Lung (tissue), 17 donors: ENCODE measurements at places on chromosomes 3 and 15. TPM values are rescaled to one million over a fixed set of nuclear protein-coding genes. Genes with fewer than 3 reads are reported as not detected.

DNA sequence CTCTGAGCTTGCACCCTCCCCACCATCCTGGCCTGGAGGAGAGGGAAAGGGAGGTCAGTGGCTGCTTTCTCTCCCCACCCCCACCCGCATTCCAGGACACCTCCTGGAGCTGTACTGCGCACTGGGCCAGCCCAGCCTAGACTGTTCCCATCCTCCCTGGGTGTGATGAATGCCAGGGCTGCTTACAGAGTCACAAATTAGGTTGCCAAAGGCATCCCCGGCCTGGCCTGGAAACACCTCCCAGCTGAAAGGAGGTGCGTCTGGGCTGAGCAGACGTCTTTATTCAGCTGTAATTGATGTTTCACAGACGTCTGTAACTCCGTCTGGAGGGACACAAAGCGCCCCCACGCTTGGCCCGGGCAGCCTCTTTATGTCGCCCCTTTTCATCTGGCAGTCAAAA lies 47.6 kb downstream of the RHCG start:
- peaks cover 14% of the 10 kb centered on the region for H3K27me3 ChIP-seq
- DNase-seq = no peak
- no peak overlapping the region for H3K27ac ChIP-seq
- H3K4me3 ChIP-seq = no peak overlapping the region
- no peaks in the 10 kb centered on the region for H3K36me3 ChIP-seq
- no peaks in the 10 kb centered on the region for H3K4me1 ChIP-seq

GRCh38 chr15:51379390-51379789 lies 37.9 kb downstream of the GLDN start:
- H3K27me3 ChIP-seq = no peaks in the 10 kb centered on the region
- H3K4me1 ChIP-seq = peaks cover 3% of the 10 kb centered on the region
- no peaks in the 10 kb centered on the region for H3K36me3 ChIP-seq
- H3K4me3 ChIP-seq = no peak overlapping the region

DNA sequence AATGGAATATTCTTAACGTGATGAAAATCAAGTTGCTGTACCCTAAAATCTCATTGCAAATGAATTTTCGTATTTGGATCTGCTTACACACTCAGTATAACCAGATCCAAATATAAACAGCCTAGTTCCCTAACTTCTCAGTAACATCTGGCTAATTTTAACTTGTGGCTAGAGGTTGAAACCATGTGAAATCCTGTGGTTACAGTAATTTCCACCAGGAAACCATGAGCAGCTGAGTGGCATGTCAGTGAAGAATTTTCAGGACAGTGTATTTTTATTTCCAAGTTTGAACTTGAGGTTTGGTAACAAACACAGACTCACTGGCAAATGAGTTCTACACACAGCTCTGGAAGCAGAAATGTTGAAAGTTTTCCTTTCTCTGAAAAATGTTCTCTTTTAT lies 754.1 kb downstream of the NR2F2 start:
- no peak overlapping the region for H3K27ac ChIP-seq
- no peak overlapping the region for H3K4me3 ChIP-seq
- H3K4me1 ChIP-seq = no peaks in the 10 kb centered on the region
- H3K27me3 ChIP-seq = no peaks in the 10 kb centered on the region

- no peaks in the 10 kb centered on the region for H3K27me3 ChIP-seq
- peak overlapping the region; percentile 75 for H3K27ac ChIP-seq
- peaks cover 32% of the 10 kb centered on the region for H3K4me1 ChIP-seq
- H3K4me3 ChIP-seq = no peak overlapping the region
Observed at GRCh38 chr3:15269091-15269989, 63.0 kb downstream of the SH3BP5 start.

- H3K27me3 ChIP-seq = no peaks in the 10 kb centered on the region
- peaks cover 14% of the 10 kb centered on the region for H3K36me3 ChIP-seq
- no peak overlapping the region for H3K4me3 ChIP-seq
- peaks cover 4% of the 10 kb centered on the region for H3K4me1 ChIP-seq
Observed at GRCh38 chr3:112355307-112355687, 22.3 kb downstream of the CD200 start.

- H3K27ac ChIP-seq = no peak overlapping the region
- no peaks in the 10 kb centered on the region for H3K36me3 ChIP-seq
- H3K4me3 ChIP-seq = no peak overlapping the region
- no peak for DNase-seq
- no peaks in the 10 kb centered on the region for H3K4me1 ChIP-seq
Observed at GRCh38 chr3:10783360-10784351, 32.4 kb upstream of the SLC6A11 start.

GRCh38 chr3:14471016-14471415 lies 68.6 kb downstream of the SLC6A6 start:
- H3K36me3 ChIP-seq = peaks cover 27% of the 10 kb centered on the region
- DNase-seq = no peak
- H3K4me3 ChIP-seq = no peak overlapping the region
- no peaks in the 10 kb centered on the region for H3K4me1 ChIP-seq
- H3K27me3 ChIP-seq = no peaks in the 10 kb centered on the region

GRCh38 chr3:182058488-182058887 lies 346.8 kb downstream of the SOX2 start:
- no peak overlapping the region for H3K4me3 ChIP-seq
- H3K4me1 ChIP-seq = no peaks in the 10 kb centered on the region
- DNase-seq = no peak
- no peak overlapping the region for H3K27ac ChIP-seq
- no peaks in the 10 kb centered on the region for H3K27me3 ChIP-seq

GRCh38 chr3:152589644-152590043 lies 245.3 kb upstream of the P2RY1 start:
- H3K4me1 ChIP-seq = peaks cover 8% of the 10 kb centered on the region
- DNase-seq = no peak
- no peaks in the 10 kb centered on the region for H3K27me3 ChIP-seq
- H3K4me3 ChIP-seq = no peak overlapping the region
- no peaks in the 10 kb centered on the region for H3K36me3 ChIP-seq

GRCh38 chr3:71064956-71065763 lies 518.4 kb downstream of the FOXP1 start:
- no peaks in the 10 kb centered on the region for H3K27me3 ChIP-seq
- no peaks in the 10 kb centered on the region for H3K36me3 ChIP-seq
- peak overlapping the region; percentile 84 for H3K4me3 ChIP-seq
- H3K4me1 ChIP-seq = peaks cover 22% of the 10 kb centered on the region
- H3K27ac ChIP-seq = peak overlapping the region; percentile 97

DNA sequence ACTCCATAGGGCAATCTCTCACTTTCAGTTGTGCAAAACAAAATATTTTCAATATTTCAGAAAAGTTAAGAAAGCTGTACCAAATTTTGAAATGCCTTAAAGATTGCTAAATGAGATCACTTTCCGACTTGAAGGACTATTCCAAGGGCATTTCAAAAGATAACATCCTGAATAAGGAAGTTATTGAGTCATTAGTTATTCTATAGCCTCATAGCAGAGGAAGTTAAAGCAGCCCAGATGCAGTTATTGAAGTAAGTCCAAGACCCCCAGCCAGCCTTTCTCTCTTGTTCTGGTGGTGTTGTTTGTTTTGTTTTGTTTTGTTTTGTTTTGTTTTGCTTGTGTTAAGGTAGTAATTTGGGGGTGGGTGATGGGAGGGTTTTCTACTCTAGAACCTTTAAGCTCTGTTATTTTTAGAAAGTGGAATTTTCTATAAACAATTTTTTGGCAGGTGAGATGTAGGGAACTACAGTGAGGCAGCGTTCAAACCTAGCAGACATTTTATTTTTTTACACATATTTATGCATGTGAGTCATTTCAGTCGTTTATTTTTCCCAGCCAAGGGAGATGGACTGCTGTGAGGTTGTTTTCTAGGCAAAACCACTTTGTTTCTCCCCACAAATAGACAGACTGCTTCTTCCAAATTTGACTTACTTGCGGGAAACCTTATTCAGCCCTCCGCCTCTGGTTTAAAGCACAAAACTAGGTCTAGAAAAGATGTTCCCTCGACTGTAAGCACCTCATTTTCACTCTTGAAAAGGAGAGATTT lies 216.3 kb upstream of the ARPP21 start:
- no peaks in the 10 kb centered on the region for H3K27me3 ChIP-seq
- H3K27ac ChIP-seq = no peak overlapping the region
- H3K36me3 ChIP-seq = no peaks in the 10 kb centered on the region
- no peak overlapping the region for H3K4me3 ChIP-seq

- H3K36me3 ChIP-seq = peaks cover under 1% of the 10 kb centered on the region
- peak overlapping the region; percentile 97 for H3K27ac ChIP-seq
Observed at GRCh38 chr3:122795674-122796195, 866 bp downstream of the SLC49A4 start.

GRCh38 chr3:159816512-159816911 lies 172.1 kb upstream of the IL12A start:
- H3K27ac ChIP-seq = no peak overlapping the region
- no peaks in the 10 kb centered on the region for H3K27me3 ChIP-seq
- H3K4me3 ChIP-seq = no peak overlapping the region

GRCh38 chr3:173732237-173732636 lies 334.7 kb downstream of the NLGN1 start:
- H3K27me3 ChIP-seq = no peaks in the 10 kb centered on the region
- no peak overlapping the region for H3K4me3 ChIP-seq

DNA sequence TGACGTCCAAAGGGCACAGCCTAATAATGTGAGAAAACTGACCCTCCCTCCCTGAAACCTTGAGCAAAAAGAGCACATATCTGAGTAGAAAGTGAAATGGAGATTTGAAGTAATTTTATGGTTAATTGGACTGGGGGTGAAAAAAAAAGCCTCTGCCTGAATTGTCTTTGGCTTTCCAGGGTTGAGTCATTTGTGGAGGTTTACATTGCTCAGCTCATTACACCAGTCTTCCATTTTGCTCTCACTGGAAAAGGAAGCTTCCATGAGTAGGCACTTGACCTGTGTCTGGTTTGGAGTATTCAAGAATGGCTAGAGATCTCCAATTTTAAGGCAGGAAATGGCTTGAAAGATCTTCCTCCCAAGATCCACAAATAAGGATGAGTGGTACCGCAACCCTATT lies 273.9 kb downstream of the PDCD6IP start:
- no peak for DNase-seq
- no peaks in the 10 kb centered on the region for H3K36me3 ChIP-seq
- peaks cover 3% of the 10 kb centered on the region for H3K4me1 ChIP-seq

DNA sequence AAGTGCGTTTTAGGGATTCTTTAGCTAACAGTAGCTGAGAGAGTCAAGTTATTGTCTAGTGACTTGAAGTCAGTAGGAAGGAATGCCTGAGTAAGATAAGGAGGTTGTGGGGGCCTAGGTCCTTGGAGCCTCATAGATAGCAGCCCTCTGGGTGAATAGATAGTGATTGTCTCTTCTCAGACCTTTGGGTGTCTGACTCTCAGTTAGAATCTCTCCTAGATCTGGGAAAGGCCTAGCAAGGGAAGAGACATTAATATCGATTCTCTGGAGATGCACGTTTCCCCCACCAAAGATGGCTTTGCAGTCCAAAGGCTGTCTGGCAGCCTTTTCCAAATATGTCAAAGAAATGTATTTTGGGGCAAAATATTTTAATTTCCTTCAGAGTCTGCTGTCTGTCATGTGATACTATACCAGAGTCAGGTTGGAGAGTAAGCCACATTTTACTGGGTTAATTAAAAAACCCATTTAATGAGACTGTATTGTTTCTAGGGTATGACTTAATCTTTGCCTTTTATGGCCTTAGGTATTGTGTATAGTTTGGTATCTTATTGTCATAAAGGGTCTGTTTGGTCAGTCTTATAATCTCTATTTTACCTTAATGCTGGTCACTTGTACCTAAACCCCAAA lies 92.2 kb downstream of the ST6GAL1 start:
- H3K4me1 ChIP-seq = no peaks in the 10 kb centered on the region
- H3K36me3 ChIP-seq = no peaks in the 10 kb centered on the region
- no peak for DNase-seq
- H3K27me3 ChIP-seq = no peaks in the 10 kb centered on the region
- no peak overlapping the region for H3K27ac ChIP-seq
- no peak overlapping the region for H3K4me3 ChIP-seq

DNA sequence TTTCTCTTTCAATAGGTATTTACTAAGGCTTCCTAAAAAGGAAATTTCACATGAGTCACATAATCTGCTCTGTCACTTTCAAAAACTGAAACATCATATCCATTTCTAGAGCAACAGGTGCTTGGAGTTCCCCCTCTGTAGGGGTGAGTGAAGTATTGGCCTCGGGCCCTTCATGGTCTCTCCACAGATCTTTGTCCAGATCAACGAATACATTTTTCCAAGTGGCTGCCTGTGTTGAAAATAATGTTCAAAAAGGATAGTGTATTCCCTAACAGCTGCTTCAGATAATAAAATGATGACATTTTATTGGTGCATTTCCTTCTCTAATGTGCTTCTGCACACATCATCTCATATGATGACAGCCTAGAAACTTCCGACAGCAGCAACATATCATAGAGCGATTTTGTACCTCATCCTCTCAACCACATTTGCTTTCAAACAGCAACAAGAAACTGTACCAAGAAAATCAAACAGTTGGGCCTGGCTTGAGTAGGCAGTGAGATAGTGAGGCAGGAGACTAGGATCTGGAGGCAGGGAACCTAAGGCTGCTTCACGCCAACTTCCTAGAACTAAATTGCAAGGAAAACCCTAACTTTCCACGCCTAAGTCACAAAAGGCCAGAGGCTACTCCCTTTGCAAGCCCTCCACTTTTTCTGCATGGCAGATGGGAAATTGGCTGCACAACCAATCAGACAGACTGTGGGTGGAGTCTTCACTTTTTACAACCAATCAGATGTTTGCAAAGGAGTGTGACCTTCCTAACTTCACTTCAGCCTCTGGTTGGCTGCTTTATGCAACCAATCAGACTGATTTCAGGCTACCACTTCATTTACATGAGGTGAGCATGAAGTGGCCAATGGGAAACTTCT lies 340.2 kb downstream of the LRRC3B start:
- no peak overlapping the region for H3K4me3 ChIP-seq
- peak; percentile 19 for DNase-seq
- no peak overlapping the region for H3K27ac ChIP-seq

DNA sequence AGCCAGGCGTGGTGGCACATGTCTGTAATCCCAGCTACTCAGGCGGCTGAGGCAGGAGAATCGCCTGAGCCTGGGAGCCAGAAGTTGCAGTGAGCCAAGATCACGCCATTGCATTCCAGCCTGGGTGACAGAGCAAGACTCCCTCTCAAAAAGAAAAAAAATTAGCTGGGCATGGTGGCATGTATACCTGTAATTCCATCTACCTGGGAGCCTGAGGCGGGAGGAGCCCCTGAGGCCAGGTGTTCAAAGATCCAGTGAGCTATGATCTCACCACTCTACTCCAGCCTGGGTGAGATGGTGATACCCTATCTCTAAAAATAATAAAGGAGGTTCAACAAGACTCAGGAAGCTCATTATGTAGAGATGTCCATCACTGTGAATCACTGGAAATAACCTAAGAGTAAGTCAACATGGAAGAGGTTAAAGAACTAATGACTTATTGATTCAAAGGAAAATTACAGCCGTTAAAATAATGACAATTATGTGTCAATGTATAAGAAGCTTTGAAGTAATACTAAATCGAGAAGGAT lies 19.8 kb upstream of the RAB7A start:
- H3K4me1 ChIP-seq = peaks cover 2% of the 10 kb centered on the region
- H3K36me3 ChIP-seq = no peaks in the 10 kb centered on the region
- no peaks in the 10 kb centered on the region for H3K27me3 ChIP-seq
- no peak overlapping the region for H3K27ac ChIP-seq
- H3K4me3 ChIP-seq = no peak overlapping the region
- no peak for DNase-seq

GDPGP1 gene
- 6.0 TPM for total RNA-seq

SERINC4 gene
- total RNA-seq = not detected

ZNF385D gene
- 30.9 TPM for total RNA-seq

CPNE4 gene
- 0.43 TPM for total RNA-seq

ULK4 gene
- 56.0 TPM for total RNA-seq

POTEB2 gene
- not detected for total RNA-seq
